ENCODE measurements at places on chromosomes 2 and 18.

GRCh38 chr2:158189526-158189925 is 87.8 kb downstream of the UPP2 start:
- DNase-seq = no peak

- no peak for DNase-seq
These were observed 266.8 kb upstream of the FBXO11 start for GRCh38 chr2:48173141-48173540.

GRCh38 chr2:129456691-129457090 is 522.8 kb upstream of the RAB6C start:
- no peak for DNase-seq

GRCh38 chr2:68196120-68196716 is 38.5 kb downstream of the PNO1 start:
- no peak for DNase-seq

DNA sequence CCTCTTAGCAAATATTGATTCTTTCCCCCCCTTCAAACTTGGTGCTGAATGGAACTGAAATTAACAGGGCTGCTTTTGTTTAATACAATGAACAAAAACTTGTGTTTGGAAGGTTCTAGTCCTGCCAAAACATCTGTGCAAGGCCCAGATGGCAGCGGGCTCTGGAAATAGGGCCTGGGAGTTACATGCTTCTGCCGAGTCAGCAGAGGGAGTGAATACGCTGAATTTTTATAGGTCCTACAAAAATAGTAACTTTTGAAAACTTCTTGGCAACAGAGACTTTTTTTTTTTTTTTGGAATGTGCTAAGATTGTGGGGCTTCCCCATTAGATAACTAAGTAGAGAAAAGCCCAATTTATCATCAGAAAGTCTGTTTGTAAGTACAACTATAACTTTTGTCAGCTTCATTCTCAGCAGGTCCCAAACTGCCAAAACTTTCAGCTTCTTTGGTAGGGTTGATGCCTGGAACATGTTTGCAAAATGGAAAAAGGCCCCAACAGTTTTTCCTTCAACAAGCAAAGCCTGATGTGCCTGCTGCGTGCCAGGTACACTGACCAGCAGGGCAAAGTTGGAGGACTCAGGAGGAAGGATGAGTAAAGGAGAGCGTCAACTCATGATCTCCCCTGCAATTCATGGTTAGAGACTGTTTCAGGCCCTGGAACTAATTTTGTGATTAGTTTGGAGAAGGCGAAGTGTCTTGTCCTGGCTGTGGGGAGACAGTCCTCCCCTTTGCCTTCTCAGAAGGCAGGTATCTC is 45.1 kb upstream of the HDAC4 start:
- no peak for DNase-seq

DNA sequence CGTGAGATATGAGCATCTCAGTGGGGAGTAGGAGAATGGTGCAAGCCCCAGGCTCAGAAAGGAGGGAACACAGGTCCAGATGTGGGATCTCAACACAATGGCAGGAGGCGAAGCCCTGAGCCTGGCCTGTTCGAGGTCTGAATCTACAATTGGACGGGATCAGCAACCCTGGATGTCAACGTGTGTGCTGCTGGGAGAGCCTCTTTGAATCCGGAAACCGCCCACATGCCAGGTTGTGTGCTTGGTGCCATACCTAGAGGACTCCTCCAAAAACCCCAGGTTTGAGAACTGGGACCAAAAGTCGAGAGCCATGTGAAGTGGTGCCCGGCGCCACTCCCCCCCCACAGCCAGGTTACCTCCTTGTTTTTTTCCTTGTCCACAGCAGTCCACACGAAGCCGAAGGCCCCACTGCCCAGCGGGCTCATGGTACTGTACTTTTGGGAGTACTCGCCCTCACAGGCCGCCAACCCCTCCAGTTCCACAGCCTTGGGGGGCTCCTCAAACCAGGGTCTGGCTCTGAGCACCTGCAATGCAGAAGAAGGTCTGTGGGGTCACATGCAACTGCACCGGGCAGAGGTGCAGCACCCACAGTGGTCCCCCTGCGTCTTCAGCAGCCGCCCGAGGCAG is 20.4 kb upstream of the MTERF4 start:
- DNase-seq = no peak

DNA sequence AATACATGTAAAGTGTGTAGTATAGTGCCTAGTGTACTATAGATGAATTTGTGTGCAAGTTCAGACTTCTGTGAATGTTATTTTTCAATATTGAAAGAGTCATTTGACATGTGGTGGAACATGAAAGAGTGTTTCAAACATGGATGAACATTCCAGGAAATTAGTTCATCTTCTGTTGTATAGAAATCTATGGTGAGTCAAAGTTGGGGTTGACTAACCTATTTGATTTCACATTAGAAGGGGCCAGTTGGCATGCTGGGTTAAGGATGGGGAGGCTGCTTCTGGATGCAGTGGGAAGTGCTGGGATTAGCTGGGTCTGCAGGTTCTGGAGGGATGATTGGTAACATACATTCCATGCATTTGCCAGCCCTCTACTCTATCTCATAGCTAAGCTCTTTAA is 50.6 kb downstream of the LYPD6B start:
- no peak for DNase-seq

GRCh38 chr2:138846216-138846821 is 66.1 kb upstream of the NXPH2 start:
- DNase-seq = peak; percentile 51

DNA sequence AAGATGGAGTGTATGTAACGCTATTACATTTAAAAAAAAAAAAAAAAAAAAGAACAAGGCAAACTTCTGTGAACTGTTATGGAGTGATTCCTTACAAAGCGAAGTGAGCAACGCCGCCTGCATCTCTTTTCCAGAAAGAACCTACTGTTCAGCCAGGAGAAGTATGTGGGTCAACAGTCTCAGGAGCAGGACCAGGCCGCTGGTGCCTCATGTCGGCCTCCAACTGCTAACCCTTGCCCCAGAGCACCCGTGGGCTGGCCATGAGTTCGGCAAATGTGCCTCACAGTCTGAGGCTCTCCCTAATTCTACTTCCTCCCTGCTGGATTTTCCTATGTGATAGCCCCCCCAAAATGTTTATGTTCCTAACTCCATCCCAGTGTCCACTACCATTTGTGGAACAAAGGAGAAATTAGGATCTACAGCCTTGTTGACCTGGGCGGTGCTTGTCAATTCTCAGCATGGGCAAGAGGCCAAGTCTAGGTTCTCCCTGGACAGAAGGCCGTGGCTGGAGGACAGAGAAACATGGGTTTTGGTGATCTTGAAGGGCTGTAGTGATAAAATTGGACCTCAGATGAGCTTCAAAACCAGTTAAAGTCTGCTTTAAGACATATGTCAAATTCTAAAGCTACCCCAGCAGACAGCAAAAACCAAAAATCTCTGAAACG is 15.9 kb downstream of the FAM168B start:
- DNase-seq = no peak

DNA sequence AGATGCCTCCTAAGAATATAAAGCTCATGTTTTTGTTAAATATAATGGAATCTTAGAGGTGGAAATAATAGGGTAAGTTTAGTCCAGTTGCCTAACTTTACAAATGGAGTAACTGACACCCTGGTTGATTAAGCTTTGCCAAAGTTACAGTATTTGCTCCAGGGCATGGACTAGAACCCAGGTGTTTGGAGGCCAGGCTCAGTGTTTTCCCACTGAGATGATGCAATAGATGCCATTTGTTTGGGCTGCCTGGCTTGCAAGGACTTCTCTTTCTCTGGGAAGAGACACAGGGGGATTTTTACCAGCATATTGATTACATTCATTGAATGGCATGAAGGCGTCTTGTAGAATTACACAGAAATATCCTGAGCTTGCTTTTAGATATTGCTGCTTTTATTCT is 397.8 kb downstream of the SLC4A3 start:
- DNase-seq = no peak

- DNase-seq = no peak
These were observed 450.5 kb upstream of the MEX3C start for GRCh38 chr18:51647942-51648341.

GRCh38 chr2:80311304-80311703 is 6.8 kb upstream of the LRRTM1 start:
- no peak for DNase-seq

GRCh38 chr2:188884046-188884445 is 90.1 kb upstream of the COL3A1 start:
- no peak for DNase-seq

DNA sequence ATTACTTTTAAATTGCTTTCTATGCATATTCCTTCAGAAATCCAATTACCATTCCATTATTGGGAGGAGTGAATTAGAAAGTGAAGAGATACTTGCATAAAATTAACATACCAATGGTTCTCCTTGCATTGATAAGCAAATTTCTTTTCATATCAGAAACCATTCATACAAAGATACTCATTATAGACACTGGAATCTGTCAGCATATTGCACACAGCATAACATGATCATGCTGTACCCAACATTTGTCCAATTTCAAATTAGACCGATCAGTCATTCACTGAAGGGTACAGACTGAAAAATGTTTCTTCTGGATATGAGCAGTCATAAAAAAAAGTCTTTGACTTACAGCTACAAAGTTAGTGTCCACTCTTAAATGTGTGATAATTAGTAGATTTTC is 175.6 kb downstream of the PID1 start:
- no peak for DNase-seq

DNA sequence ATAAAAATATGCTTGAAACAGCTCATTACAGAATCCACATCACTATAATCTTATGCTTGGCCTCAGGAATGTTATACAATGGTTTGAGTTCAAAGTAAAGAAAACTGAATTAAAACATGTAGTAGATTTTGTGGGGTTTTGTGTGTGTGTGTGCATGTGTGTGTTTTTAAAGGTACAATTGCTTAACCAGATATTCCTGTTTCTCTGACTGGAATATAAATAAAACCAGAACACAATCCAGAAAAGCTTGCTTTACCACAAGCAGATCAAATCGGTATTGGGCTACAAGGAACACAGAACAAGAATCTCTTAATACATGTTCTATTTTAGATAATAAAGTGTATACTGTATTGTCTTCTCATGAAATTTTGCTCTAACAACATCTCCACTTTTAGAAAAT is 110.0 kb downstream of the TMEM247 start:
- DNase-seq = no peak

GRCh38 chr2:47006374-47007222 is 91.0 kb upstream of the MCFD2 start:
- DNase-seq = no peak

DNA sequence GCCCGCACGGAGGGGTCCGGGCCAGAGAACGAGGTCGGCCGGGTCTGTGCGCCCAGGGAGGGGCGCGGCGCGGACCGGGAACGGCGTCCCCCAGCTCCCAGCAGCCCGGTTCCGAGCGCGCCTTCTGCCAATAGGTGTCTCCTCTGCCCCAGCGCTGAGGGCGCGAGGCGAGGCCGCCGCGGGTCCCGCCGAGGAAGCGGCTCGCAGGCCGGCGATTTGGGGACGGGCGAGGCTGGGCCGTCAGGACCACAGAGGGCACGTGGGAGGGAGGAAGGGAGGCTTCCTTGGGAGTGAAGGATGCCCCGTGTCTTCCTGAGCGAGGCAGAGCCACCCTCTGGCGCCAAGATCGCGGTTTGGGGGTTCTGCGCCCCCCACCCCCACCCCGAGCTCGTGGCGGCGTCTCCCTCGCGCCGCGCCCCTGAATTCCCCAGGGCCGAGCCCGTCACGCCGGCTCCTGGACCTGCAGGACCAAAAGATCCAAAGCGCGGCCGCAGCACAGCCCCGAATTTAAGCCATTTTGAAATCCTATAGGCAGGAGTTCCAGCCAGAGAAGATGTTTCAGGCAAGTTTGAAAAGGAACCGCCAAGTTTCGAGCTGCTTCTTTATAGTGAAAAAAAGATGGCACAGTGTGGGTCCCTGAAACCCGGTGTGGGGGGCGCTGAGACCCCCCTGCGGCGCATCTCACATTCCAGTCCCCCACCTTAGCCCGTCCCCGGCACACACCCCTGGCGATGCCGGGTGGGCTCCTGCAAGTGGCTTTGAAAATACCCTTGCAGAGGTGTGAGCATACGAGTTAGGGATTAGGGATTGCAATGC is 909 bp downstream of the NFATC1 start:
- DNase-seq = peak; percentile 61

DNA sequence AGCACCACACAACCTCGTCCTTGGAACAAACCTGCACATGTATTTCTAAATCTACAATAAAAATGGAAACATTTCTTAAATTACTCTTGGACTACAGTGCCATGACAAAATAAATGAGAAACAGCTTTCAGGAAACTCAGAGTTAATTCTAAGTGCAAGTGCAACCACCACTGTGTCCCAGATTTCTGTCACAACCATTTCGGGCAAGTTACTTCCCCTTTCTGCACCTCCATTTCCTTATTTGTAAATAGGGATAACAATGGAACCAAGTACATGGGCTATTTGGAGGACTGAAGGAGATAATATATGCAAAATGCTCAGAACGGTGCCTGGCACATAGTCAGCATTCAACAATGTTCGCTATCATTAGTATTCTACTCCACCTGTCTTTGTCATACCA is 93.2 kb downstream of the CACNB4 start:
- no peak for DNase-seq

DNA sequence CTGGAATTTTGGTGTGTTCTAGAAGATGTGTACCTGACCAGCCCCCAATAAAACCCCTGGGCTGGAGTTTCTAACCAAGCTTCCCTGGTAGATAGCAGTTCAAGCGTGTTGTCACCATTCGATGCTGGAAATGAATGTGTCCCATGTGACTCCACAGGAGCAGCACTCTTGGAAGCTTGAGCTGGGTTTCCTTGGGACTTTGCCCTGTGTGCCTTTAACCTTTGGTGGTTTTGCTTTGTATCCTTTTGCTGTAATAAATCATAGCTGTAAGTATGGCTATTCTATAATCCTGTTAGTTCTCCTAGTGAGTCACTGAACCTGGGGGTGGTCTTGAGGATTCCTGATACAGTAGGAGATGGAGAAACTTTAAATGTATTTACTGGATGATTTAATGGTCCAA is 65.2 kb downstream of the KLHL14 start:
- DNase-seq = no peak

DNA sequence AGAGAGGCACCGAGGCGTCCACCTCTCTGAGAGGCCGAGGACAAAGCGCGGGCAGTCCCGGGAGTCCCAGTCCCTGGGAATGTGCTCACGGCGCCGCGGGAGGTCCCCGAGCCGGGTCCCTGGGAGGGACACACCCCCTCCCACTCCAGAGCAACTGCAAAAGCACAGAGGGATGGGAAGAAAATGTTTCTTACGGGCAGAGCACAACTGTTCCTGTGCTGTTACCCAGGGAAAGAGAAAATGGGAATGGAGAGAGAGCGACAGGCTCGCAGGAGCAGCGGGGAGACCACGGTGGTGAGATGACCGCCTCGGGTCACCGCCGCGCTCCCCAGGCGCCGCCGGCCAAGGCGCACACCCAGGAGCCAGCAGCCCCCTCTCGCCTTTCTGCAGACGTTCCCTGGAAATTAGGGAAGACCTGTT is 1.2 kb upstream of the BCL11A start:
- DNase-seq = no peak

GRCh38 chr2:74919827-74920226 is 38.6 kb upstream of the POLE4 start:
- DNase-seq = peak; percentile 81

GRCh38 chr2:2931318-2932075 is 446.1 kb downstream of the EIPR1 start:
- DNase-seq = no peak

GRCh38 chr18:5444847-5445246 is 99.0 kb downstream of the EPB41L3 start:
- no peak for DNase-seq
